ENCODE measurements at places on chromosomes 1 and 21.

DNA sequence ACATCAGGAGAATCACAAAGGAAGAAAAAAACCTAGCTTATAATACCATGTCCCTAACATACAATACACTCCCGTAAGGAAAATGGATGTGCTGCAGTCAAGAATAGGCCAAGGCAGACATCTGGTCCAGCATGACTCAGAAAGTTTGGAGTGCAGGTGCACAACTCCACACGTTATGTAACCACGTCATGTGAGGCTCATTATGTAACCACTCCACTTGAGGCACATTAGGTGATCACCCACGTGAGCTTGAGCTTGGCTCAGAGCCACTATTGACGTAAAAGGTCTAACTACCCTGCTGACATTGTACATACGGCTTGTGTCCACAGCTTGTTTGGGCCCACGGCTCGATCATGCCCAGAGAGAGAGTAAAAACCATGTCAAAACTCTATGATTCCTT lies 99.8 kb upstream of the C1orf21 start:
- no peak overlapping the region for H3K4me3 ChIP-seq
- DNase-seq: peak; percentile 79
- H3K27ac ChIP-seq: no peak overlapping the region
- no peaks in the 10 kb centered on the region for H3K4me1 ChIP-seq
- H3K36me3 ChIP-seq: no peaks in the 10 kb centered on the region

GRCh38 chr1:61951731-61952580 lies 209.7 kb downstream of the PATJ start:
- H3K27ac ChIP-seq: no peak overlapping the region
- H3K4me3 ChIP-seq: no peak overlapping the region
- H3K4me1 ChIP-seq: no peaks in the 10 kb centered on the region
- no peak for DNase-seq
- H3K36me3 ChIP-seq: no peaks in the 10 kb centered on the region
- no peaks in the 10 kb centered on the region for H3K27me3 ChIP-seq

DNA sequence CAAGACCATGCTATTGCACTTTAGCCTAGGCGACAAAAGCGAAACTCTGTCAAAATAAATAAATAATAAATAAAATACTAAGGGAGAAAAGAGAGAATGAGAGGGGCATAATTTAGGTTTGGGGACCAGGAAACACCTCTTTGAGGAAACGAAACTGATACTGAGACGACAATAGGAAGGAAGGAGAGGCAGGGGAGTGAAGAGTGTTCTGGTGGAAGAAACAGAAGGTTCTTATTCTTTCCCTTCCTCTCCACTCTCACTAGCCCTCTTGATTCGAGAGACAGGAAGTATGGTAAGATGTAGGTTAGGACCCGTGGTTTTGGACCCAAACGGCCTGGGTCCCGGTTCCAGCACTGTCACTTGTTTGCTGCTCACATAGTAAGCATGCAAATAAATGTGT lies 1.6 kb upstream of the NKAIN1 start:
- no peak overlapping the region for H3K4me3 ChIP-seq
- H3K36me3 ChIP-seq: no peaks in the 10 kb centered on the region
- H3K4me1 ChIP-seq: no peaks in the 10 kb centered on the region

GRCh38 chr1:213864091-213864490 lies 123.7 kb upstream of the PROX1 start:
- no peaks in the 10 kb centered on the region for H3K27me3 ChIP-seq
- H3K4me3 ChIP-seq: no peak overlapping the region
- no peak overlapping the region for H3K27ac ChIP-seq

GRCh38 chr1:201284636-201285035 lies 1.3 kb downstream of the PKP1 start:
- H3K4me1 ChIP-seq: no peaks in the 10 kb centered on the region
- DNase-seq: no peak
- no peak overlapping the region for H3K4me3 ChIP-seq
- no peak overlapping the region for H3K27ac ChIP-seq
- H3K36me3 ChIP-seq: no peaks in the 10 kb centered on the region

DNA sequence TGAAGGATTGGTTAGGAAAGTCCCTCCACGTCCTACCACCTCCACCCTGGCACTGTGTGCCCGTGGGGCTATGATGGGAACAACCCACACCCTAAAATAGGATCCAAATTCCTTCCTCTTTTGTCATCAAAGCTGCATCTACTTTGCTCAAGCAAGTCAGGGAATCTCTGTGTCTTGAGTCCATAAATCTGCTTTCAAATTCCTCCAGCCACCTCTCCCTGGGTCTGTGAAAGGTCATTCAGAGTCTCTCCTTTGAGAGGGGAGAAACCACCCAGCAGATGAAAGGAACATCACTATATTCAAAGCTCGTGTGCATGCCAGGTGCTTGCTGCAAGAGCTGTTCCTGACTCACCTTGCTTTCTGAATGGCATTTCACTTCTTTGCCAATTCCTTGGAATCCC lies 243.6 kb downstream of the TM2D1 start:
- H3K4me1 ChIP-seq: no peaks in the 10 kb centered on the region
- no peak for DNase-seq
- no peaks in the 10 kb centered on the region for H3K36me3 ChIP-seq

DNA sequence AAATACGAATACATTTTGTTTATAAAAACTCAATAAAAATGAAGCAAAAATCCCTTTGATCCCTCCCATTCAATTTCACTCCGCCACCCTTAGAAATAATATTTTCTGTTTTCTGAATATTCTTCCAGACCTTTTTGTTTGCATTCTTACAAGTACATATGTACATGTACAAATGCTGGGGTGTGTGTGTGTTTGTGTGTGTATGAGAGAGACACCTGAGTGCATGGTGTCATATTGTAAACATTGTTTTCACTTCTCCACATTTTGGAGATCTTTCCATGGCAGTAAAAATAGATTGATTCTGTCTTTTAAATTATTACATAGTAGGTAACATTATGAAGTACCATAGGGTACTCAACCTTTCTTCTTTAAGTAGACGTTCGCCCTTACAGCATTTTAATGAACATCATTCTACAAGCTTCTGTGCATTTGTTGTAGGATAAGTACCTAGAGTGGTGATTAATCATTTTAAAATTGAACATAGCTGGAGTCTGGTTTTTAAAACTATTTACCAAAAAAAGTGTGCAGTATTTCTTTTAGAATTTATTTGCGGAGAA lies 1.3 kb upstream of the MPC2 start:
- peak overlapping the region; percentile 84 for H3K4me3 ChIP-seq
- peak overlapping the region; percentile 97 for H3K27ac ChIP-seq
- H3K36me3 ChIP-seq: no peaks in the 10 kb centered on the region
- H3K27me3 ChIP-seq: no peaks in the 10 kb centered on the region
- H3K4me1 ChIP-seq: no peaks in the 10 kb centered on the region
- no peak for DNase-seq

- H3K36me3 ChIP-seq: no peaks in the 10 kb centered on the region
- H3K4me3 ChIP-seq: no peak overlapping the region
- no peaks in the 10 kb centered on the region for H3K4me1 ChIP-seq
- no peak overlapping the region for H3K27ac ChIP-seq
- H3K27me3 ChIP-seq: no peaks in the 10 kb centered on the region
- DNase-seq: no peak
Measured at GRCh38 chr1:112465122-112465521, 43.6 kb upstream of the WNT2B start.

GRCh38 chr1:156476501-156477298 lies 23.9 kb downstream of the MEF2D start:
- DNase-seq: no peak
- no peaks in the 10 kb centered on the region for H3K27me3 ChIP-seq
- no peak overlapping the region for H3K4me3 ChIP-seq
- H3K27ac ChIP-seq: peak overlapping the region; percentile 76
- peaks cover 38% of the 10 kb centered on the region for H3K4me1 ChIP-seq

- H3K27me3 ChIP-seq: no peaks in the 10 kb centered on the region
- no peaks in the 10 kb centered on the region for H3K36me3 ChIP-seq
- no peak overlapping the region for H3K4me3 ChIP-seq
- H3K27ac ChIP-seq: no peak overlapping the region
- DNase-seq: no peak
Measured at GRCh38 chr1:155942578-155943141, 1.2 kb downstream of the RXFP4 start.

DNA sequence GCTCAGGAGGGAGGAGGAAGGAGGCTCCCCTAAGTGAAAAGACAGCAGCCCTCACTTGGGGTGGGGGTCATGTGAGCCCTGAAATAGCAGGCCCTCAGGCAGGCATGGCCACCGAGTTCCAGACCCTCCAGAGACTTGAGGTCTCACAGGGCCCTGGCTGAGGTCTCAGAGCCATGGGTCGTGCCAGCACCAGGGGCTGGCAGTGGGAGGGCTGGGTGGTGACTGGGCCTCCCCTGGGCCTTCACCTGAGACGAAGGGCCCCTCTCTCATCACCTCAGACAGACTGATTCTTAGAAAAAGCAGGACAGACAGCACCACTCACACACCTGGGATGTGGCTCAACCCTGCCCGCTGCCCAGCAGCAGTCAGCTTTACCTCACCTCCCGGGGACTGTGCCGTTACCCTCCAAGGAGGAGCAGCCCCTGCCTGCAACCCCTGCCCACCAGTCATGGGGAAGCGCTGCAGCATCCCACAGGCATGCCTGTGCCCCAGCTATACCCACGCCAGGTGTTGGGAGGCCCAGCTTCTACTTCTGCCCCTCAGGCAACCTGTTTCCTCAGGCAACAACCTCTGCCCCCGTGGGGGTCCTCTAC lies 42.6 kb upstream of the LRP8 start:
- no peaks in the 10 kb centered on the region for H3K27me3 ChIP-seq
- no peak overlapping the region for H3K4me3 ChIP-seq
- no peaks in the 10 kb centered on the region for H3K4me1 ChIP-seq
- DNase-seq: no peak
- H3K36me3 ChIP-seq: no peaks in the 10 kb centered on the region

GRCh38 chr1:221636096-221636495 lies 105.8 kb downstream of the DUSP10 start:
- H3K27me3 ChIP-seq: no peaks in the 10 kb centered on the region
- H3K4me1 ChIP-seq: no peaks in the 10 kb centered on the region
- H3K27ac ChIP-seq: no peak overlapping the region
- no peak overlapping the region for H3K4me3 ChIP-seq

DNA sequence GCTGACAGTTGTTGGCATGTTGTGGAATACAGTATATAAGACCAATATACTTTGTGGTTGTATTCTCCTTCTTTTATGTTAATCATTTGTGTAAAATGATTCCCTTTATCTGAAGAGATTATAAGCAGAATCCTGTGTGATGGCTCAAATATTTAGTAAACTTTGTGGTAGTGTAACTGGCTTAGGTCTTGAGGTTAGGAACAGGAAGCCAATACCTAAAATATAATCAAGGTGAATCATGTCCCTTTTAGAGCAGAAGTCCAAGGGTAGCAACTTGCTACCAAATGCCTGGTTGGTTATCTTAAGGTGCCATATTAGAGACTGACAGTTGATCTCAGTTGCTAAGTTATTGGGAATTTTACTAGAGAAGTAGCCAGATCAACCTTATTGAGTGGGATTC lies 398.5 kb upstream of the ADAMTS5 start:
- no peak overlapping the region for H3K27ac ChIP-seq
- no peak for DNase-seq
- H3K27me3 ChIP-seq: no peaks in the 10 kb centered on the region
- H3K4me3 ChIP-seq: no peak overlapping the region
- no peaks in the 10 kb centered on the region for H3K4me1 ChIP-seq
- no peaks in the 10 kb centered on the region for H3K36me3 ChIP-seq

DNA sequence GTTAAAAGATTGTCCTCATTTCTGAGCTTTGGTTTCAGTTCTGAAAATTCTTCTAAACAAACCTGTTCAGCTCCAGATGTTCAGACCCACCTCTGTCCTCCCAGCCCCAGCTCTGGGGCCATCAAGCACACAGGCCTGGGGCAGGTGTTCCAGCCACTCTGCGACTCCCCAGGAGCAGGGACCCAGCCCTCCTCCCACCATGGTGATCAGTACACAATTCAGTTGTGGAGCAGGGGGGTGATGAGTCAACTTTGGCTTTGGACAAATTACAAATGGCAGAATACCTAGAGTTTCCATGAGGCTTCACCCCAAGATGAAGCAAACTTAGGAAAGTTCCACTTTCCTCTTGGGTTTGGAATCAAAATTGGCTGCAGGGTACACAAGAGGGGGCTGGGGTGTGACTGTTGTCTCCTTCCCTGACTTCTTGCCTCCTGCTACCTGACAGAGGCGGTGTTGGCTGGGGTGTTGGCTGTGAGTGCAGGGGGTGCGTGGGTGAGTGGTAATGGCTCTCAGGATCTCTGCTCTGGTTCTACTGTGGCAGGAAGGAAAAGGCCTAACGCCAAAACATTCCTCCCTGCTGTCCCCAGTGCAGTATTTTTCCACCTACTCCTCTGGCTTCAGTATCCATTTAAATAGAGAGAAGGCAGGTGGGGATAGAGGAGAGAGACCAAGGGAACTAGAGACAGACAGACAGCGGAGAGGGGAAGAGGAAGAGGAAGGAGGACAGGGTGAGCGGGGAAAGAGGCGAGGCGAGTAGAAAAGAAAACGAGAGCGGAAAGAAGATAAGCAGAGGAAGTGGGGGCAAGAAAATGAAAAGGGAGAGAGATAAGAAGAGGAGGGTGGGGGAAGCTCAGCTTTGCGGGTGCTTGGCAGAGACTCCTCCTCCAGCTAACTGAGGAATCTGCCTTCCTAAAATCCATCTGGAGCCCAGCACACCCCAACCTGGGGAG lies 20.6 kb upstream of the LRRN2 start:
- DNase-seq: no peak
- no peaks in the 10 kb centered on the region for H3K36me3 ChIP-seq
- no peak overlapping the region for H3K4me3 ChIP-seq
- H3K4me1 ChIP-seq: no peaks in the 10 kb centered on the region

DNA sequence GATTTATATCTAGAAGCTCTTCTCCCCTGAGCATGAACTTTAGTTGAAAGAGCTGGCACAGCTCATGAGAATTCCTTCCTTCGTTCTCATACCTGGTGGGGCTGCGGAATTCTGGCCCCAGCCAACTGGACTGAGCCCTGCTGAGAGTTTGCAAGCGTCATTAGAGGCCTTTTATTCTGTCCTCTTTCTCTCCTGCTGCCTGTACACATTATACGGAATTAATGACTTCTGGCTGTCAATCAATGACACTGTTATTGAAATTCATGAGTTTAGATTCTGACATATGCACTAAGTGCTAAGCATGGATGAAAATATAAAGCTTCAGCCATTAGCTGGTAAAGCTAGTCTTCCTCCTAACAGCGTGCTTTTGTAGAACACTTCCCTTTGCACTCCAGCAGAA lies 27.5 kb downstream of the KAZN start:
- H3K27ac ChIP-seq: no peak overlapping the region
- no peaks in the 10 kb centered on the region for H3K27me3 ChIP-seq
- no peak for DNase-seq
